ENCODE measurements at places on chromosomes 4 and X. TPM values are rescaled to one million over a fixed set of nuclear protein-coding genes. Genes with fewer than 3 reads are reported as not detected.

PAGE2 gene
- total RNA-seq = not detected

SLC9B1 gene
- not detected for total RNA-seq

SSX1 gene
- total RNA-seq = not detected

DNA sequence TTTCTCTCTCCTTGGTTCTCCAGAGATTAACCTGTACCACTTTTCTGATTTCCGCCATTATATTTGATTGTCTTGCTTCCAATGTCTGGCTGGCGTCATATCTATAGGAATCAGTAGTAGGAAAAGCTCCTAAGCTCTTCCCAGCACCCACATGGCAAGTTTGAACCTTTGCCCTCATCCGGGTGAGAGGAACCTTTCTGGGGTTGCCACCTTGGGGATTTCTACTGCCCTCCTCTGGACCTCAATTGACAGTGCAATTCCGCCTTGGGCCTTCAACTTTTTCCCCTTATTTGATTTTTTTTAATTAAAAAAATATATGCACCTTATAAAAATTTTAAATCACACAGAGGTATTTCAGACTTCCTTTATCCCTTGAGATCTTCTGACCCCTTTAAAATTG is 2.0 kb upstream of the CXorf66 start:
- no peak overlapping the region for H3K4me3 ChIP-seq
- no peak for DNase-seq
- no peaks in the 10 kb centered on the region for H3K27me3 ChIP-seq
- no peaks in the 10 kb centered on the region for H3K4me1 ChIP-seq
- H3K27ac ChIP-seq = no peak overlapping the region

DNA sequence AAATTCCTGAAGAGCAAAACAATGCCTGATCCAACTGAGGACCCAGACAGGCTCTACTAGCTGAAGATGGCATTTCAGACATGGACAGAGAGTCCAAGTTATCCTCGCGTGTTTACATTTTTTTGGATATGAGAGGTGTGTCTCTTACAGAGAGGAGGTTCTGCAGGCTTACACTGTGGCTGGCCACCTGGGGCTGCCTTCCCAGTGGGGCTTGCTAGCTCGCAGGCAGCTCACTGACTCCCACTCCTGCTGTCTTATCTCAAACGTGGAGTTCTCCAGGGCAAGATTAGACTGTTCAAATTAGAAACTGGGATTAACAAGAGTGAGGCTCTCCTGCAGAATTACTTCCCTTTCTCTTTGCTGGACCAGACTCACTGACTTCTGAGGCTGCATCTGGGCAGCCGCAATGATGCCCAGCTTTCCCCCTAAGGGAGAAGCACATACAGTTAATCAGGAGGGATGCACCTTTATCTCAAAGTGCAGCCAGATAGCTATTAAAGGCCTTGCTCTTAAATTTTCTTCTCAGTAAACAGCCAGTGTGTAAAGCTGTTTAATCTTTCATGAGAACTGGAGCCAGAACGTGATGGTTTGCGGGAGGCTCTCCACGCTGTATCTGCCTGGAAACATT is 123.0 kb downstream of the ENPP6 start:
- no peak overlapping the region for H3K27ac ChIP-seq
- DNase-seq = no peak
- no peaks in the 10 kb centered on the region for H3K36me3 ChIP-seq
- H3K27me3 ChIP-seq = no peaks in the 10 kb centered on the region

Measured in heart left ventricle (tissue), 16 donors.